HFFc6 (cell line): ENCODE measurements at places on chromosomes 13 and 19.

DNA sequence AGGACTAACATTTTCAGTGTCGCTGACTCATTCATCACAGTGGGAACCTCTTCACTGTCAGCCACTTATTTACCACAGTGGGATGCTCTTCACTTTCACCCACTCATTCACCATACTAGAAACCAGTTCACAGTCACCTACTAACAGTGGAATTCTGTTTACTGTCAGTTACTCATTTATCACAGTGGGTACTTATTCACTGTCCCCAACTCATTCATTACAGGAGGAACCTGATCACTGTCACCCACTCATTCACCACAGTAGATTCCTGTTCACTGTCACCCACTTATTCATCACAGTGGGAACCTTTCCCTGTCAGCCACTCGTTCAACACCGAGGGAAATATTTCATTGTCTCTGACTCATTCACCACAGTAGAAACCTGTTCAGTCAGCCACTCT is 10.1 kb upstream of the ZNF85 start:
- H3K27me3 ChIP-seq: peaks cover 2% of the 10 kb centered on the region; the same call in 1 of the 2 replicates
- H3K4me3 ChIP-seq: no peak overlapping the region

GRCh38 chr19:28330831-28331230 is 882.1 kb downstream of the UQCRFS1 start:
- no peaks in the 10 kb centered on the region for H3K27me3 ChIP-seq
- H3K27ac ChIP-seq: no peak overlapping the region
- DNase-seq: no peak
- H3K4me3 ChIP-seq: no peak overlapping the region
- no peaks in the 10 kb centered on the region for H3K36me3 ChIP-seq
- H3K4me1 ChIP-seq: no peaks in the 10 kb centered on the region

GRCh38 chr13:112324116-112324515 is 52.0 kb upstream of the SPACA7 start:
- no peak overlapping the region for H3K4me3 ChIP-seq
- no peak overlapping the region for H3K27ac ChIP-seq
- peaks cover 2% of the 10 kb centered on the region; the same call in 1 of the 2 replicates for H3K27me3 ChIP-seq
- DNase-seq: no peak
- H3K36me3 ChIP-seq: peaks cover 5% of the 10 kb centered on the region; the same call in 1 of the 2 replicates

GRCh38 chr19:1567848-1568227 is 287 bp downstream of the MEX3D start:
- no peaks in the 10 kb centered on the region for H3K27me3 ChIP-seq
- no peak overlapping the region for H3K4me3 ChIP-seq
- no peak overlapping the region for H3K27ac ChIP-seq
- H3K36me3 ChIP-seq: no peaks in the 10 kb centered on the region

- DNase-seq: no peak
- H3K27me3 ChIP-seq: peaks cover 8% of the 10 kb centered on the region
- H3K4me1 ChIP-seq: peaks cover 44% of the 10 kb centered on the region
- H3K4me3 ChIP-seq: no peak overlapping the region
- H3K27ac ChIP-seq: no peak overlapping the region
Observed at GRCh38 chr19:49869009-49869483, 1.7 kb upstream of the PNKP start.

- H3K36me3 ChIP-seq: peaks cover 36% of the 10 kb centered on the region
- peak overlapping the region; percentile 71; the same call in 1 of the 2 replicates for H3K27ac ChIP-seq
- no peak for DNase-seq
- H3K4me1 ChIP-seq: peaks cover 34% of the 10 kb centered on the region
Observed at GRCh38 chr19:14412996-14413692, 6.0 kb downstream of the DDX39A start.

- no peaks in the 10 kb centered on the region for H3K27me3 ChIP-seq
- peaks cover 39% of the 10 kb centered on the region for H3K36me3 ChIP-seq
- H3K27ac ChIP-seq: peak overlapping the region; percentile 96
Observed at GRCh38 chr19:44112802-44113137, 429 bp upstream of the ZNF225 start.

GRCh38 chr13:74847966-74848365 is 634.0 kb downstream of the TBC1D4 start:
- DNase-seq: no peak
- H3K27ac ChIP-seq: no peak overlapping the region
- no peaks in the 10 kb centered on the region for H3K4me1 ChIP-seq
- H3K27me3 ChIP-seq: 0 out of 2 replicates have a peak, but pooled peaks cover 3% of the 10 kb centered on the region
- H3K36me3 ChIP-seq: no peaks in the 10 kb centered on the region
- H3K4me3 ChIP-seq: no peak overlapping the region

- peaks cover 4% of the 10 kb centered on the region; the same call in 1 of the 2 replicates for H3K36me3 ChIP-seq
- peak; percentile 60 for DNase-seq
- H3K27me3 ChIP-seq: no peaks in the 10 kb centered on the region; the same call in none of the 2 replicates
- no peak overlapping the region for H3K27ac ChIP-seq
- H3K4me1 ChIP-seq: peaks cover 13% of the 10 kb centered on the region
Observed at GRCh38 chr19:47284324-47284899, 9.7 kb downstream of the INAFM1 start.

- H3K27me3 ChIP-seq: peaks cover 33% of the 10 kb centered on the region
- no peaks in the 10 kb centered on the region for H3K36me3 ChIP-seq
- no peaks in the 10 kb centered on the region for H3K4me1 ChIP-seq
- H3K4me3 ChIP-seq: no peak overlapping the region; the same call in 1 of the 2 replicates
- H3K27ac ChIP-seq: no peak overlapping the region
- DNase-seq: no peak
Observed at GRCh38 chr13:94829185-94829836, 117.0 kb upstream of the SOX21 start.

GRCh38 chr13:106197496-106197895 is 338.0 kb downstream of the EFNB2 start:
- H3K27me3 ChIP-seq: peaks cover 10% of the 10 kb centered on the region
- H3K4me1 ChIP-seq: no peaks in the 10 kb centered on the region
- no peaks in the 10 kb centered on the region for H3K36me3 ChIP-seq

DNA sequence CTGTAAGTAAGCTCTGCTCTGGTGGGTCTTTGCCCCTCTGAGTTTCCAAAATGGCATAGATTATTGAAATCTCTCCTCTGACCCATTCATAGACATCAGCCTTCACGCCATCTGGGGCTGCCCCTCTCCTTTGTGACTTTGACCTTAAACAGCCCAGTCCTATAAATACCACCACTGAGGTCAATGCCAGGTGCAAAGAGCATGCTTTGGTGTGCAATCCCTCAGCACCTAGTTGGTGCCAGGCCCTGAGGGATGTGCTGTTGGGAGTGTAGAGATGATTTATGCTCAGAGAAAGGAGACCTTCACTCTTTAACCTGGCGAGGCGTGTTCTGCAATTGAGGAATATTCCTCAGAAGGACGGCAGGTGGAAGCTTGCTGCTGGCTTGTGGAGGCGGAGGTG is 121.7 kb upstream of the TSHZ3 start:
- H3K4me1 ChIP-seq: no peaks in the 10 kb centered on the region
- no peak overlapping the region for H3K27ac ChIP-seq
- no peaks in the 10 kb centered on the region; the same call in 1 of the 2 replicates for H3K27me3 ChIP-seq
- H3K4me3 ChIP-seq: no peak overlapping the region

- peaks cover 58% of the 10 kb centered on the region for H3K4me1 ChIP-seq
- H3K27me3 ChIP-seq: no peaks in the 10 kb centered on the region
- DNase-seq: peak; percentile 68
- peaks cover 23% of the 10 kb centered on the region for H3K36me3 ChIP-seq
- H3K4me3 ChIP-seq: peak overlapping the region; percentile 81
Observed at GRCh38 chr13:100440751-100441425, 147.7 kb downstream of the GGACT start.

GRCh38 chr13:29901710-29902631 is 51.6 kb upstream of the UBL3 start:
- peaks cover 23% of the 10 kb centered on the region for H3K4me1 ChIP-seq
- peak overlapping the region; percentile 57 for H3K27ac ChIP-seq
- DNase-seq: peak; percentile 83
- H3K4me3 ChIP-seq: peak overlapping the region; percentile 79
- peaks cover 3% of the 10 kb centered on the region for H3K27me3 ChIP-seq
- H3K36me3 ChIP-seq: peaks cover 8% of the 10 kb centered on the region; the same call in 1 of the 2 replicates

DNA sequence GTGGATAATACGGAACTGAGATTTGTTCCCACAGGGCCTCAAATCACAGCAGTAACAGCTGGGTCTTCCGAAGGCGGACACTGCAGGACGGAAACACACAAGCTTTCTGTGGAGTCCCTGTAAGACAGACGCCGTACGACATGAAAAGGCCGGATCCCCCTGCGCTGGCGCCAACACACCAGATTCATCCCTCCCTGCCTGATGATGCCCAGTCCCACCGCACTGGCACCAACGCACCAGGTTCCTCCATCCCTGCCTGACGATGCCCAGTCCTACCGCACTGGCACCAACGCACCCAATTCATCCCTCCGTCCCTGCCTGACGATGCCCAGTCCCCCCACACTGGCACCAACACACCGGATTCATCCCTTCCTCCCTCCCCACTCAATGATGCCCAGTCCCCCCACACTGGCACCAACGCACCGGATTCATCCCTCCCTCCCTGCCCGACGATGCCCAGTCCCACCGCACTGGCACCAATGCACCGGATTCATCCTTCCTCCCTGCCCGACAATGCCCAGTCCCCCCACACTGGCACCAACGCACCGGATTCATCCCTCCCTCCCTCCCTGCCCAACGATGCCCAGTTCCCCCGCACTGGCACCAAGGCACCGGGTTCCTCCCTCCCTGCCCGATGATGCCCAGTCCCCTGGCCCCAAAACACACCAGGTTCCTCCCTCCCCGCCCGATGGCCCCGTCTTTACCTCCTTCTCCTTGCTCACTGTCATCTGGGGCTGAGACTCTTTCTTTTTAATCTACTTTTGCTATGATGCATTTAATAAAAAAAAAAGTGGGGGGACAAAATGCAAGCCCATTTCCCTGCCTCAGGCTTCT is 55.1 kb downstream of the RASA3 start:
- peak overlapping the region; percentile 89 for H3K27ac ChIP-seq
- H3K4me1 ChIP-seq: peaks cover 23% of the 10 kb centered on the region
- no peak for DNase-seq
- peaks cover 5% of the 10 kb centered on the region for H3K27me3 ChIP-seq
- H3K4me3 ChIP-seq: no peak overlapping the region

DNA sequence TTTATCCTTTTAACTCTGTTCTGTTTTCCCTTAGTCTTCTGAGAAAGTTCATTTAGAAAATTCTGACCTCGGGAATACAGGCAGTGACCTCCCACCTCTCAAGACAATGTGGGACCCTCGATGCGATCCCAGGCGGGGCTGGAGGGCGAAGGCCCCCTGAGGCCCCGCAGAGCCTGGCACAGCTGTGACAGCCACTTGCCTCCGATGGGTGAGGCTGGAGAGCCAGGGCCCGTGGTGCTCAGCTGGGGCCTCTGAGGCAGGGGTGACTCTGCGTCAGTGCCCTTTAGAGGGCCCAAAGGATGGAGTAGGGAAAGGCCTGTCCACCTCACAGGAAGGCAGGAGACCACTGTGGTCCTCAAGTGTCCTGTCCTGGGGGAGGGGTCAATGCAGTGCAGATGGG is 10.3 kb downstream of the GJA3 start:
- no peak overlapping the region for H3K4me3 ChIP-seq
- H3K27me3 ChIP-seq: peaks cover 63% of the 10 kb centered on the region
- DNase-seq: no peak
- H3K36me3 ChIP-seq: no peaks in the 10 kb centered on the region

GRCh38 chr13:108728370-108728769 is 99.0 kb downstream of the MYO16 start:
- no peak overlapping the region for H3K4me3 ChIP-seq
- H3K27me3 ChIP-seq: no peaks in the 10 kb centered on the region
- no peak overlapping the region for H3K27ac ChIP-seq
- no peaks in the 10 kb centered on the region for H3K36me3 ChIP-seq
- no peaks in the 10 kb centered on the region for H3K4me1 ChIP-seq

GRCh38 chr13:30872685-30873461 is 33.2 kb upstream of the MEDAG start:
- no peaks in the 10 kb centered on the region; the same call in 1 of the 2 replicates for H3K27me3 ChIP-seq
- peak; percentile 79 for DNase-seq
- H3K27ac ChIP-seq: peak overlapping the region; percentile 95
- peaks cover 5% of the 10 kb centered on the region for H3K36me3 ChIP-seq
- H3K4me3 ChIP-seq: peak overlapping the region; percentile 64

- H3K36me3 ChIP-seq: no peaks in the 10 kb centered on the region
- DNase-seq: no peak
- H3K27me3 ChIP-seq: peaks cover 16% of the 10 kb centered on the region
- no peak overlapping the region for H3K4me3 ChIP-seq
- no peaks in the 10 kb centered on the region for H3K4me1 ChIP-seq
Observed at GRCh38 chr13:114145256-114145655, 12.8 kb upstream of the RASA3 start.

DNA sequence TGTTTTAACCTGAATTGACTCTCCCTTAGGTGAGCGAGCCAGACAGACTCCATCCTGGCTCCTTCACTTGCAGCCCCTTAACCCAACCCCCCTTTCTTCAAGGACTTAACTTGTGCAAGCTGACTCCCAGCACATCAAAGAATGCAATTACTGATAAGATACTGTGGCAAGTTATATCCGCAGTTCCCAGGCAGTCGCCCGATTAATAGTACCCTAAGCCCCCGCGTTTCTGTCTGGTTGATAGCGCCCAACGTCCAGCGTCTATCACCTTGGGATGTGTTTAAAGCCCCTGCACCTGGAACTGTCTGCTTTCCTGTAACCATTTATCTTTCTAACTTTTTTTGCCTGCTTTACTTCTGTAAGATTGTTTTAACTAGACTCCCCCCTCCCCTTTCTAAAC is 6.2 kb downstream of the HSD17B14 start:
- no peak for DNase-seq
- H3K27ac ChIP-seq: no peak overlapping the region

DNA sequence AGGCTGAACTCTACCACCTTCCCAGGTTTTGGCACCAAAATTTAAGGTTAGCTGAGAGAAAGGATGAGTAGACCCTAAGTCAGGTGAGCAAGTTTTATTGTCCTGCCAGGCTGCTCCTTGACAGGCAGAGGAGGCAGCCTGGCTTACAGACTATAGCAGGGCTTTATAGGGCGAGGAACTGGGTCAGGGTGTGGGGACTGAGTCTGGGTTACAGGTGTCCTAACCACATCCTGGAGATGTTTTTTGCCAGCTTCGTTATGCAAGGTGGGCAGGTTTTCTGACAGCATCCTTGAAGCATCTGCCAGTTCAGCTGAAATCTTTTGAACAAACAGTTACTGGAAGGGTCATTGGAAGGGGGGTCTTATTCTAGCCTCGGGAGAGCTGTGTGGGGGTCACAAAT is 905.7 kb upstream of the SLITRK5 start:
- no peaks in the 10 kb centered on the region; the same call in 1 of the 2 replicates for H3K27me3 ChIP-seq
- no peak for DNase-seq
- no peak overlapping the region for H3K27ac ChIP-seq
- no peak overlapping the region for H3K4me3 ChIP-seq
- no peaks in the 10 kb centered on the region for H3K4me1 ChIP-seq

GRCh38 chr13:106534639-106535551 is 567 bp downstream of the EFNB2 start:
- peaks cover 39% of the 10 kb centered on the region for H3K4me1 ChIP-seq
- DNase-seq: no peak
- peak overlapping the region; percentile 67 for H3K27ac ChIP-seq
- H3K4me3 ChIP-seq: peak overlapping the region; percentile 93
- peaks cover 9% of the 10 kb centered on the region; the same call in 1 of the 2 replicates for H3K36me3 ChIP-seq

GRCh38 chr19:40280608-40281221 is 4.4 kb downstream of the AKT2 start:
- H3K27ac ChIP-seq: peak overlapping the region; percentile 42; the same call in 1 of the 2 replicates
- peaks cover 36% of the 10 kb centered on the region for H3K4me1 ChIP-seq
- no peaks in the 10 kb centered on the region for H3K36me3 ChIP-seq
- no peaks in the 10 kb centered on the region; the same call in 1 of the 2 replicates for H3K27me3 ChIP-seq
- no peak overlapping the region for H3K4me3 ChIP-seq
